ENCODE measurements at places on chromosomes 3 and 15. TPM values are rescaled to one million over a fixed set of nuclear protein-coding genes. Genes with fewer than 3 reads are reported as not detected.

TGM4 gene
- total RNA-seq: not detected

HRH1 gene
- total RNA-seq: 13.7 TPM

HYKK gene
- 32.9 TPM for total RNA-seq

DNA sequence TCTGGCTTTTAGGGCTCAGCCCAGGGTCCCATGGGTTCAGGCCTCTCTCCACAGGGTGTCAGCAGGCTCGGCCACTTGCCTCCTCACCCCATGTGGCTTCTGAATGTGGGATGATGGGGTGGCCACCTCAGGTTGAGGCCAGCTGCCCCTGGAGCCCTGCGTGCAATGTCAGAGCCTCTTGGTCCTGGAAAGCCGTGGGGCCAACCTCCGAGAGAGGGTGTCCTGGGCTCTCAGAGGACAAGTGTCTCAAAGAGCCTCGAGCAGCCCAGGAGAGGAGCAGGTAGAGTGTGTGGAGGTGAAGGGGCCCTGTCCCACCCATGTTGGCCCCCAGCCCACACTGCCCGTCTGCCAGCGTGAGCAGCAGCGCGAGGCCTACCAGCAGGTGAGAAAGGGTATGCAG lies 86.0 kb downstream of the PLXNA1 start:
- peak; percentile 28 for DNase-seq

- no peak for DNase-seq
Observed at GRCh38 chr3:103712320-103713008, 1277.6 kb downstream of the ZPLD1 start.

DNA sequence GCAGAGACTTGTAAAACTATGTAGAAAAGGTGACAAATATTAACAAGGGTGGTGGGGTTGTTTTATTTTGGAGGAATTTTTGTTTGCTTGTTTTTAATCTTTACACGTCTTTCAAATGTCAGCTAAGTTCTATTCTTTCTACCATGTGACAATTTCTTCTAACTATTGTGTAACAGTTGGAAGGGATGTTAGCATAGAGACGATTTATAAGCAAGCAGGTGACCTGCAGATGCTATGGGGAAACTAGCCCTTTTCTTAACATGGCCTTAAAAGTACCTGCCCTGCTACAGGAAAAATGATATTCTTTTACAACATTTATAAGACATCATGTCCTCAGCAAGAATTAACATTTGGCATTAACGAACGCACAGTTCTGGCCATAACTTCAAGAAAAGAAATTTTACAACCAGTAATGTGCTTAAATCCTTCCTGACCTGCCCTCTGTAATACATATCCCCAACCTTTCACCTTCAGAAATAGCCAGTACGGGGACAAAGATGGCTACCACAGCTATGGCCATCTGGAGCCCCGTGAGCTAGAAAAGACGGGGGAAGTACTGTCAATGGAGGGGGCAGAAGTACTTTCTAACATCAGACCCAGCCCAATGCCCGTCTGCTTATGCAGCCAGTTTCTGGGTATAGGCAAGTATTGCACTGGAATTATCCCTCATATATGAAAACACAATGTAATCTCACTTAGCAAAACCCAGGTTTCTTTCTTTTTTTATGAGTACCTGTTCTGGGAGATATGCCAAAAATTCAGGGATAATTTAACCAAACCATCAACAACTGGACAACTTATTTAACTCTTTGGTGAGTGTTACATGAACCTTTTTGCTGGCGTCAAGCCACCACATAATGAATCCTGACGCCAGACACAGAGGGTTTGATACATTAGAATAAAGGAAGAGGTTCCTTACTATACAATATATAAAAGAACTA lies 67.7 kb upstream of the NR2F2 start:
- DNase-seq: no peak

DNA sequence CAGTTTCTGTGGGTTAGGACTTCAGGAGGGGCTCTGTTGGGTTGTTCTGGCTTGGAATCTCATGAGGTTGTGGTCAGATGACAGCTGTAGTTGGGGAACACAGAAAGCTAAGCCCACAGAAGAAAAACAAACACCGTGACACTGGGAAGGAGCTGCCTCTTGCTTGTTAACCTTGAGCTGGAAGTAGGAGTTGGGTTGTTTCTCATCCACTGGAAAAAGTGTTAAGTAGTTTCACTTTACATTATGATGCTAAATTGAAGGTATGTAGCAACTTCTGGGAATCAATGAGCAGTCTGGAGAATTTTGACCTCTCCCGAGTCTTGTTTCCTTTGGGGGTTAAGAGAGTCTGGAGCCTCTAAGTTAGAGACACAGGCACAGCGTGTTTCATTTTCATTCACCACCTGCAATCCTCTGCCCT lies 20.4 kb downstream of the HACD3 start:
- no peak for DNase-seq

GRCh38 chr3:116920826-116921610 lies 211.4 kb downstream of the TUSC7 start:
- DNase-seq: no peak

DNA sequence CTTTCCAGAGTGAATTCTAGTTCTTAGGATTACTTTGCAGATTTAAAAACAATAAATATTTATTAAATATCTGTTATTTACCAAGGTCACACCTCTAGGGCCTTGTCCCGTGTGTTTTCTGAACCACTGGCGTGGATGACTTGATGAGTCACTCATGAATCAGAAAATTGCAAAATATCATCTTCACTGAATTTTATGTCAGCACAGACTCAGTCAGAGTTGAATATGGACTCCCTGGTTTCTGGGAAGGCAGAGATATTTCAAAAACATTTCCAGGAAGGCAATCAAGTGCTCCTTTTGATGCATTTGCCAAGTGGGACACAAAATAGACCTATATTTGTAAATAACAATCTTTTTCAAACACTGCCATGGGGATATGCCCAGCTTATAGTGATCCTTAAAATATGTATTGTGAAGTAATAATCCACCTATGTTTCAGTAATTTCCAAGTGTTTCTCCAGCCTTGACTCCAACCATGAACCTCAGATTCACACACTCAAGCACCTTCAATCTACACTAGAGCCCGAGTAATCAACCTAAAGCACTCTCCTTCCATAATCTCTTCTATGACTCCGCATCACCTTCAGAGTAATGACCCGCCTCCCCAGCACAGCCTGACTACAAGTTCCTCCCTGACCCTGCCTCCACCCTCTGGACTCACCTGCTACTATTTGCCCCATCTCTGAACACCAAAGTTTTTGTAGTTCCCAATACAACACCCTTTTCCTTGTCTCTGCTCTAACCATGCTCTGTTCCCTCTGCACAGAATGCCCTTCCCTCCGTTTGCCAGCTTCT lies 24.3 kb downstream of the DPH3 start:
- DNase-seq: no peak

- DNase-seq: no peak
Observed at GRCh38 chr3:53044371-53044710, 1.5 kb downstream of the SFMBT1 start.

- DNase-seq: no peak
Observed at GRCh38 chr3:108918866-108919265, 34.8 kb downstream of the GUCA1C start.

DNA sequence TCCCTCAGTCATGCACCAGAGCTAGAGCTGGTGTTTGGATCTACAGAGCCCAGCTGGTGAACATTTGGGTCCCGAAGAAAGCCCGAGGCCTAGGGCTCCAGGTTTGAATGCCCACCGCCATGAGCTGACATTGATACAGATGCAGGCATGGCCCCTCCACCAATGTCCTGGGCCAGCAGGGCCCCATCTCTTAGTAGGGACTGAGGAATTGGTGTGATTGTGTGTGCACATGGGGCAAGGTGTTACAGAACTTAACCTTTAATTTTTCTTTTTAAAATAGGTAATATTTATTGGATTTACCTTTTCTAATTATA lies 11.0 kb downstream of the PODXL2 start:
- no peak for DNase-seq

DNA sequence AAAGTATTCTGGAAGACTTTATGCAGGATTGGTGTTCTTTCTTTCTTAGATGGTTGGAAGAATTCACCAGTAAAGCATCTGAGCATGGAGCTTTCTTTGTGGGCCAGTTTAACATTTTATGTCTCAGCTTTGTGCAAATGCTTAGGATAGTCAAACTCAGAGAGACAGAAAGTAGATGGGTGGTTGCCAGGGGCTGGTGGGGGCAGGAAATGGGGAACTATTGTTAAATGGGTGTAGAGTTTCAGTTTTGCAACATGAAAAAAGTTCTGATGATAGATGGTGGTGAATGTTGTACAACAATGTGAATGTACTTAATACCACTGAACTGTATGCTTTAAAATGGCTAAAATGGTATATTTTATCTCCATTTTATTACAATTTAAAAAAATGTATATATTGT lies 24.8 kb downstream of the SPCS1 start:
- no peak for DNase-seq

SPINK8 gene
- not detected for total RNA-seq

ANKUB1 gene
- not detected for total RNA-seq

DNA sequence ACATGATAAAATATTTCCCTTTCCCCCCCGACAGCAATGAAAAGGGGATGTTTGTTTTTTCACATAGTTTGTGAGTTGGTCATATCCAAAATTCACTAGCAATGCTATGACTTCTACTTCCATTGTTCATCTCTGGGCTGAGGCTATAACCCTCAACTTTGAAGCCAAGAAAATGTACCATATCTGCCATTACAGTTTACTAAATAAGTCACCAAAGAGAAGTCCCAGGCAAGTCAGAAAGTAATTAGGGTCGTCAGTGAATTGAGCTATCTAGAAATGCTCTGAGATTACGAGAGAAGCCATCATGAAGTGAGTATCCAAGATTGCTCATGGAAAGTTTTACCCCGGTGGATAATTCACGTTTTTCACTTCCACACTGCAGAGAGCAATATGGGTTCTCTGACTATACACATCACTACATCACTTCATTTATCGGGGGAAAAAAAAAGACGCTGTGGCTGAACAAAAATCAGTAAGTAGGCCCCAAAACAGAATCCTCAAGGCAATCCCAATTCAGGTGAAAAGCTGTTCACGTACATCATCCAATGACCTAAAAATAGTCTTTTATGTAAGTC lies 1.4 kb downstream of the PEAK1 start:
- no peak for DNase-seq

IL20RB gene
- 1.7 TPM for total RNA-seq

GRCh38 chr3:30643763-30644462 lies 37.5 kb downstream of the TGFBR2 start:
- DNase-seq: no peak

DNA sequence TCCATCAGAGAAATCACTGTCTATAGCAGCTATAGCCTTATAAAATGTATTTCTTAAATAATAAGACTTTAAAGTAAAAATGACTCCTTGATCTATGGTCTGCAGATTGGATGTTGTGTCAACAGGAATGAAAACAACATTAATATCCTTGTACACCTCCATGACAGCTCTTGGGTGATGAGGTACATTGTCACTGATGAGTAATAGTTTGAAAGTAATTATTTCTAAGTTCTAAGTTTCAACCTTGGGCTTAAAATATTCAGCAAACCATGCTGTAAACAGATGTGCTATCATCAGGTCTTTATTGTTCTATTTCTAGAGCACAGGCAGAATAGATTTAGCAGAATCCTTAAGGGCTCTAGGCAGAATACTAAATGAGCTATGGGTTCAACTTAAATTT lies 568.2 kb upstream of the BCHE start:
- DNase-seq: no peak

CCR8 gene
- total RNA-seq: not detected

- peak; percentile 61 for DNase-seq
Observed at GRCh38 chr15:80160570-80161156, 7.9 kb downstream of the FAH start.

GRCh38 chr15:70605606-70606410 lies 157.6 kb downstream of the UACA start:
- no peak for DNase-seq

TMC3 gene
- not detected for total RNA-seq

DNA sequence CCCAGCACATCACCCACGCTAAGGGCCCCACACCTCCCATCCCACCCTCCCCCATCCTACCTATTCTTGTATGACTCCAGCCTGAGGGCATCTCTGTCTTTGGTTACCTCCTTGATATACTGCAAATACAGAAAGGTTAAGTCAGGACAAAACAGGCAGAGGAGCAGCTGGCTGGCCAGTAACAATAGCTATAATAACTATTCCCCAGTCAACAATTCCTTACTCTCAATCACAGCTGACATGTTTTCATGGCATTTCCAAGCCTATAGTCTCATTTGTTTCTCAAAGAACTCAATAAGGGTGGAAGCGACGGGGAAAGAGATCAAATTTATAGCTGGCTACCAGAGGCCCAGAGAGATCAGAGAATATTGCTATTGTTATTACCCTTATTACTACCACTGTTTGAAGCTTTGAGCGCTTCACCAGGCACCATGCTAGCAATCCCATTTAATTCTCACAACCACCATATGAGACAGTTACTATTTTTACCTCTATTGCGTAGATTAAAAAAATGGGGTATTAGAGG lies 93.0 kb upstream of the C2CD4B start:
- DNase-seq: no peak

EXD1 gene
- total RNA-seq: not detected

- DNase-seq: no peak
Observed at GRCh38 chr3:54875596-54876268, 52.1 kb downstream of the LRTM1 start.

DNA sequence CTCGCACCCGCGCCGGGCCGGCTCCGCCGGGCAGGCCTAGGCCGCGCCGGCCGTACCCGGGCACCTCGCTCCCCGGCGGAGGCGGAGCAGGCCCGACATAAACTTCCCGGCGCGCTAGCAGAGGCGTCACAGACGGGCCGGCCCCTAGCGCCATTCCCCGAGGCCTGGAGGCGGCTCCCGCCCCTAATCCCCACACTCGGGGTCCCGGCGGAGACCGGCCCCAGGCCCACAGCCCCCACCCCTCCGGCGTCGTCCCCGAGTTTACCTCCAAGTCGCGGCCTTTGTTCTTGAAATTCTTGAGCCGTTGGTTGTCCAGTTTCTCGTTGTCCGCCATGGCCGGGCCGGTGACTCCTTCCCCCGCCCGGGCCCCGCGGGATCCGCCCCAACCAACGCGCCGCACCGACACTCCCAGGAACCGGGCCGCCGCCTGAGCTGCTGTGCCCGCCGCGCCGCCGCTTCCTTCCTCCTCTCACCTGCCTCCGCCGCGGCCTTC lies 376 bp downstream of the KPNA4 start:
- peak; percentile 89 for DNase-seq

TRPM1 gene
- total RNA-seq: not detected

TMCO5A gene
- not detected for total RNA-seq

- DNase-seq: no peak
Observed at GRCh38 chr3:17535274-17535673, 207.2 kb downstream of the TBC1D5 start.

NOX5 gene
- total RNA-seq: 0.13 TPM

DNA sequence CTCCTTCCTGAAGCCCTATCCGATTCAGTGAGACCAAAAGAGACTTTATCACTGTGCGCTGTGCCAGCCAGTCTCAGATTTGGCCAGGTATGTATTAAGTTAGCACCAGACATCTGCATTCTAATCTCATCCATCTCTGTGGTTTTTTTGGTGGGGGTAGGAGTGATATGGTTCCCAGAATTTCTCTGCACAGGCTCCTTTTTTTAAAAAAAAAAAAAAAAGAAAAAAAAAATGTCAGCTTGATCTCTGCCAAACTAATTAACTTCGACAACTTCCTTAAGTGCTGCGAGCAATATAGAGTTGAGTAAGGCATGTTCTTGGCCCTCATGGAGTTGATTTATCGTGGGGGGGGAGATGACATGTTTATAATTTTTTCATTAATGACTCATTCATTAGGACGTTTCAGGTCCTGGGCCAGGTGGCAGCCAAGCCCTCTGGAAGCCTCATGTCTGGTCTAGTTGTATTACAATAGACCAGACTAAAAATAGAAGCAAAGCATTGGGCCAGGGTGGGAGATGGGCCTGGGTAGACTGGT lies 12.9 kb downstream of the SLCO3A1 start:
- no peak for DNase-seq

GHRL gene
- not detected for total RNA-seq
